Urinary bladder (tissue), 4 donors: ENCODE measurements at places on chromosomes 13 and 19. TPM values are rescaled to one million over a fixed set of nuclear protein-coding genes. Genes with fewer than 3 reads are reported as not detected.

- no peak for DNase-seq
Observed at GRCh38 chr19:4971424-4971793, 2.5 kb downstream of the KDM4B start.

DNA sequence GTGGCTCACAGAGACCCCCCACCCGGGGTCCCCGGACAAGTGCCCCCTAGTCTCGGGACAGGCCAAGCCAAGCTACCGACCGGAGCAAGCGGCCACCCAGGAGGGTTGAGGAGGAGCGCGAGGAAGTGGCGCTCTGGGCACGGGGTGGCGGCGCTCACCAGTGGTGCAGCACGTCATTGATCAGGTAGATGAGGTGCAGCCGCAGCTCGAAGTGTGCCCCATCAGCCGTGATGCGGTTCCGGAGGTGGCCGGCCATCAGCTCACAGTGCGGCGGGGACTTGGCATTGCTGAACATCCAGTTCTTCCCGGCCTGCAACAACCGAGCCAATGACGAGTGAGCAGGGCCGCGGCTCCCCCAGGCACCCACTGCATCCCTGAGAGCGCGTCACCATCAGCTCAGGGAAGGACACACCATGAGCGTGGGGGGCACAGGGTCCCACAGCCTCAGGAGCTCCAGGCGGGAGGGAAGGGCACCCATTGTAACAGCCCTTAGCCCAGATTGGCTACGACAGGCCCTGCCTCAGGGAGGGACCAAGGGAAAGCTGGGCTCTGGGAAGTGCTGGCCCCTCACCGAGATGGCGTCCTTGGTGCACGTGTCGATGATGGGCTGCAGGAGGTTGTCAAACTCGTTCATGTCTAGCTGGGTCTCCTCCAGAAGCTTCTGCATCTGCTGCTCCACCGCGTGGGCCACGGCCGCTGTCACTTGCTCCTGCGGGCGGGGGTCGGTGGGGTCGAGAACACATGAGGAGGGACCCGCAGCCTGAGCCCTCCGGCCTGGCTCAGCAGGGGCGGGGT lies 9.6 kb downstream of the CHERP start:
- no peak for DNase-seq

- no peak for DNase-seq
Observed at GRCh38 chr13:90648497-90648896, 699.0 kb upstream of the MIR17HG start.

DNA sequence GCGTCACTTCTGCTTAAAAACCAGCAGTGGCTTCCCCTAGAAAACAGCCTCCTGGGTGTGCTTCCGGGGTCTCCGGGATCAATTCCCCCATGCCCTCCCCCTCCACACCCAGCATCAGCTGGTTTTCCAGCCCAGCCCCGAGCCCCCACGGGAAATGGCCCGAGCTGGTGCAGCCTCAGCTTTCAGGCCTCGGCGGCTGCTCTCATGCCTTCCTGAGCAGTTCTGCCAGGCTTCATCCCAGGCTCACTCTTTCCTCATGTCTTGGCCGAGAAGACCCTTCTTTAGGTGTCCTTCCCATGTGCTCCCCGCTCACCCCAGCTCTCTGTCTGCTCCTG lies 103.1 kb upstream of the RNF113B start:
- no peak for DNase-seq

DNA sequence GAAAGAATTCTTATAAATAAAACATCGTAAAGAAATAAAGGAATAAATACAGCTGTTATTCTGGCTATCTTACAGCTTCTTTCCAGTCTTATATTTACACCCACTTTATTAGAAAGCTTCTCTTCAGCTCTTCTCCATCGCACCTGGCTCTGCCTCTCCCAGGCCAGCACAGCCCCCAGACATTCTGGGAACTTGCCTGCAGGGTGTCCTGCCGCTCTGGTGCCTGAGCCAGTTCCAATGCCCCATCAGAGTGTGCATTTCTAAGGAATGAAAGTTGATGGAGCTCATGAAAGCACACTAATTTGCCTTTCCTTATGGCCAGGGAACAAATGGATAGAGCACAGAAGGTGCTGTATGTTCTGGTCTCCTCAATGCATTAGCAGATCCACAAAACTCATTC lies 68.7 kb downstream of the MIPEP start:
- no peak for DNase-seq

Gene ADGRE2
- total RNA-seq = 0.90 TPM

GRCh38 chr13:112902669-112903068 lies 66.3 kb upstream of the MCF2L start:
- DNase-seq = no peak

GRCh38 chr13:52414051-52414450 lies 8.1 kb upstream of the THSD1 start:
- DNase-seq = no peak

Gene ZNF714
- 18.1 TPM for total RNA-seq
